Kidney glomerular epithelial cell (primary cell): ENCODE measurements at places on chromosomes 11 and 22.

DNA sequence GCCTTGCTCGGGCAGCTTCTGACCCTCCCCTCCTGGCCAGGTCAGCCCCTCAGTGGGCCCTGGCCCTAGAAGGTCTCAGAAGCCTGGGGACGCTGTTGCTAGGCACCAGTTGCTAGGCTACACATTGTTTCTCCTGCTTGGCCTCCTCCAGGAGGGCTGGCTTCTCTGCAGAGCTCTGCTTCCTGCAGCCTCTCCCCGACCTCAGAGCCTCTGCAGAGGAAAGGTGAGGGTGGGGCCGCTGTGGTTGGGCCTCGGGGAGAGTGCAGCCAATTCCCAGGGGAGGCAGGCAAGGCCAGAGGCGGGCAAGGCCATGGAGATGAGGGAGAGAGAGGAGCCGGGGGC, 27.6 kb upstream of the LRRC10B start:
- no peak for DNase-seq

- peak; percentile 52 for DNase-seq
Observed at GRCh38 chr11:110797453-110797852, 85.2 kb upstream of the ARHGAP20 start.

GRCh38 chr11:122207921-122208764, 92.1 kb upstream of the BLID start:
- peak; percentile 17 for DNase-seq

DNA sequence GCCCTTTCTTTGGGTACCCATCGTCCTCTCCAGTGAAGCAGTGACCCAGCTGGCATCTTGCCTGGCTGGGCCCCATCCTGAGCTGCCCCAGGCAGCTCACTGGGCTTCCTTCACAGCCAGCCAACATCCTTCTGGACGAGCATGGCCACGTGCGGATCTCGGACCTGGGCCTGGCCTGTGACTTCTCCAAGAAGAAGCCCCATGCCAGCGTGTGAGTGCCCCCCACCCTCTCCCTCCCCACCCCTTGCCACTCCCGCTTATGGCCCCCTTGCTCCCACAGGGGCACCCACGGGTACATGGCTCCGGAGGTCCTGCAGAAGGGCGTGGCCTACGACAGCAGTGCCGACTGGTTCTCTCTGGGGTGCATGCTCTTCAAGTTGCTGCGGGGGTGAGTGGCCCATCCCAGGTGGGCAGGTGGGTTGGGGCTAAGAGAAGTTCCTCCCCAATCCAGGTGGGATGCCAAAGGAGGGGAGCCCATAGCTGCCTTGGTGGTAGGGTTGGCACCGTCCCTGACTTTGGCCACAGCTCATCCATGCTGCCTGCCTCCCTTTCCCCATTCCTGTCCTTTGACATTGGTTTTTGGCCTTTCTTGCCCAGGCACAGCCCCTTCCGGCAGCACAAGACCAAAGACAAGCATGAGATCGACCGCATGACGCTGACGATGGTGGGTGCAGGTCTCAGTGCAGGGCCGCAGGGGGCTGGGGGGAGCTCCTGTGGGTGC, 6.8 kb upstream of the ANKRD13D start:
- no peak for DNase-seq

GRCh38 chr11:102256251-102256650, 61.0 kb upstream of the BIRC3 start:
- peak; percentile 11 for DNase-seq

DNA sequence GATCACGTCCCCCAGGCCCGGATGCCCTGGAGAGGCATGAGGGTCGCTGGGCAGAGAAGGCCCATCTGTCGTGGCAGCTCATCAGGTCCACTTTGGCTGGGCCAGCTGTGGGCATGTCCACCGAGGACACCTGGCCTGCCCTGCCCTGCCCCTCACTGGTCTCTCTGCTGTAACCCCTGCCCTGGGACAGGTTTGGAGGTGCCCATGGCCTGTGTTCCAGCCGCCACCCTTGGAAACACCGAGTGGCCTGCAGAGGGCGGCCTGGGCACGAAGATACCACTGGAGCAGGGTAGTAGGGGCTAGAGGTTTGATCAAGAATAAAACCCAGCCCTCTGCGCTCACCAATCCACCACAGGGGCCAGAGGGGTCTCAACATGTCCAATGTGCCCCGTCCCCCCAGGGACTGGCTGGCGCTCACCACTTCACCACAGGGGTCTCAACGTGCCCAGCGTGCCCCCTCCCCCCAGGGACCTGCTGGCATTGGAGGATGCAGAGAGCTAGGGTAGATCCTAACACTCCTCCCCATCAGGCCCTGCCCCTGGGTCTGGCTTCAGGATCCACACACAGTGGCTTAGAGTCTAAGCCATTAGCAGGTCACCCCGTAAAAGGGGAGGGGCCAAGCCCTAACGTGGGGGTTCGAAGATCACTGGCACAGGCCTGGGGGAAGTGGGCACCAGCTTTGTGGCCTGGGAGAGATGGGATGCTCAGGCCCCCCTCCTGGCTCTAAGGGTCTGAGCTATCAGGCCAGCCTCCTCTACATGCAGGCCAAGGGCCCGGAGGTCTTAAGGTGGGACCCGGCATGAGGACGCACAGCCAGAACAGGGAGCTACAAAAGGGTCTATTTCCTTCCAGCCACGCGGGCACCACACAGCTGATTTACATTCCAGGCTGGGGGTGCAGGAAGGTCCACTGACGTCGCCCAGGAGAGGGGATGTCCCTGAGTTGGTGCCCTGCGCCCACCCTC, 1.3 kb upstream of the HDAC10 start:
- peak; percentile 18 for DNase-seq

DNA sequence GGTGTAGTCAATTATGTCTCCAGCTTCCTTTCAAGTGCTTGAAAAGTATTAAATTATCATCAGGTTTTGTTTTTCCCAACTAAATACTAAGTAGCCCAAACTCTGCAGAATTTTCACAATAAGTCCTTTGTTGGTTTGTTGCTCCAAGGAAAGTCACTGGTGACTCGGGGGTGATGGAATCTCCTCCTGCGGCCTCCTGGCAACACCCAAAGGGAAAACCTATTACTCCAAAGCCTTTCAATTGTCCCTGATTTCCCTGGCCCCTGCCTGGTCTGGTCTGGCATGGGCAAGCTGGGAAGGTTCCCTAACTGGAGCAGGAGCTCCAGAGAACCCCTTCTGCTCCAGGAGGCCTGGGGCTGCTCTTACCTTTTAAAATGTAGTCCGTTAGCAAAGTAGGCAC, 47.9 kb downstream of the FEZ1 start:
- peak; percentile 34 for DNase-seq

DNA sequence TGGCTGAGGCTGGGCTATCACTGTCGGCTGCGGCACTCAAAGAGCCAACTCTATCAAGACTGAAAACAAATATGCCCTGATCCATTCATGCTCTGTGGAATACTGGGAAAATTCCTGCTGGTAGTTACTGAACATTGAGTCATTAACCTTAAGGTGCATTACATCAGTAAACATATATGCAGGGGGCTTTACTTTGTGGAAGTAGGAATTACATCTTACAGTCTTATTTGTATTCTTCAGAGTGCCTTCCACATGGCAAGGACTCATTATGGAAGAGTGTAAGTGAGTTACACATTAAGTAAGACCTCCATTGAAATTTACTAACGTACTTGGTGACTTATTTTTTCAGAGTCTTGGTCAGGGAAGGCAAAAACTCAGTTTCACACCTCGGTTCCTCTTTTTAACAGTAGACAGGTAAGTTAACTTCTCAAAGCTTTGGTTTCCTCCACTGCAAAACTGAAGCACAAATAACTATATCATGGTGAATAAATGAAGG, 4.5 kb downstream of the OR5B21 start:
- peak; percentile 2 for DNase-seq
